Effector memory CD4-positive, alpha-beta T cell (primary cell): ENCODE measurements at places on chromosomes 4 and X.

DNA sequence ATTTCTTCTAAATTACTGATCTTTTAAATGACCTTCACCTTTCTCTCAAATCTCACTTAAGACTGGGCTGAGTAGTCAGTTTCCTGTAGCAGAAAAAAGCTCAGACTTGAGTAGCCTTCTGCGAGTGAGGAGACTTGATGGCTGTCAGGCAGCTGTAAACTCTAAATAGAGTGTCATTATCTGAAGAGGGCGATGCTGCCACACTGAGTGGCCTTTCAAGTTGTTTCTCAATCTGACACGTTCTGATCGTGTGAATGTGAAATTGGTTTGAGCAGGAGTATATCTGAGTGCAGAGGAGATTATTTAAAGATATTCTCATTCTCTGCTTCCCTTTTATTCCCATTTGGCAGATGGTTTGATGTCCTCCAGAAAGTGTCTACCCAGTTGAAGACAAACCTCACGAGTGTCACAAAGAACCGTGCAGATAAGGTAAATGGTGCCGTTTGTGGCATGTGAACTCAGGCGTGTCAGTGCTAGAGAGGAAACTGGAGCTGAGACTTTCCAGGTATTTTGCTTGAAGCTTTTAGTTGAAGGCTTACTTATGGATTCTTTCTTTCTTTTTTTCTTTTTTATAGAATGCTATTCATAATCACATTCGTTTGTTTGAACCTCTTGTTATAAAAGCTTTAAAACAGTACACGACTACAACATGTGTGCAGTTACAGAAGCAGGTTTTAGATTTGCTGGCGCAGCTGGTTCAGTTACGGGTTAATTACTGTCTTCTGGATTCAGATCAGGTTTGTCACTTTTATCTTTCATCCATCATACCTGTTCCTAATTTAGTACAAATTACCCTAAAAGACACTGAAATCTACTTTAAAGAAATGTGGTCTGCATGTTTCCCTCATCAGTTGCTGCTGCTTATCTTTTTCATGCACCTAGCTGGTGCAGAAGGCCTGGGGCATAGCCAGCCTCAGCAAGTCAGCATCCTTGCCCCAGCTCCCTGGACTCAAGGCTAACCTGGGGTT is 74.3 kb upstream of the MSANTD1 start:
- DNase-seq: no peak

GRCh38 chrX:38312436-38312835 is 14.9 kb downstream of the RPGR start:
- no peak for DNase-seq

GRCh38 chr4:90443231-90443630 is 316.0 kb downstream of the CCSER1 start:
- DNase-seq: no peak

DNA sequence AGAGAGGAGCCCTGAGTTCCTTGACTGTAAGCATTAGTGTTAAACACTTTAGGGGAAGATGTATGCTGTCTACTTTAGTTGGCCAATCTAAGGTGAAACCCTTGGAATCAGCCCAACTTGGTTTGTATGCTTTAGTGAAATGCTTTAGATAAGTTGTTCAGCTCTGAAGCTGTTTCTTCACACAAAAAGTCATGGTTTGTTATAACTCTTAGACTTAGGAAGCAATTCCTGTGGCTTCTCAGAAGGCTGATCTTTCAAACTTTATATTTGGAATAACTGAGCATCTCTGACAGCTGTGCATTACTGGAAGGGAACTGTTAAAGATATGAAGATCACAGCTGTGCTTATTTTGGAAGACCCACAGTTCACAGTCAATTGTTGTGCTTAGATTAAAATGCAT is 714.1 kb downstream of the FAT4 start:
- no peak for DNase-seq

DNA sequence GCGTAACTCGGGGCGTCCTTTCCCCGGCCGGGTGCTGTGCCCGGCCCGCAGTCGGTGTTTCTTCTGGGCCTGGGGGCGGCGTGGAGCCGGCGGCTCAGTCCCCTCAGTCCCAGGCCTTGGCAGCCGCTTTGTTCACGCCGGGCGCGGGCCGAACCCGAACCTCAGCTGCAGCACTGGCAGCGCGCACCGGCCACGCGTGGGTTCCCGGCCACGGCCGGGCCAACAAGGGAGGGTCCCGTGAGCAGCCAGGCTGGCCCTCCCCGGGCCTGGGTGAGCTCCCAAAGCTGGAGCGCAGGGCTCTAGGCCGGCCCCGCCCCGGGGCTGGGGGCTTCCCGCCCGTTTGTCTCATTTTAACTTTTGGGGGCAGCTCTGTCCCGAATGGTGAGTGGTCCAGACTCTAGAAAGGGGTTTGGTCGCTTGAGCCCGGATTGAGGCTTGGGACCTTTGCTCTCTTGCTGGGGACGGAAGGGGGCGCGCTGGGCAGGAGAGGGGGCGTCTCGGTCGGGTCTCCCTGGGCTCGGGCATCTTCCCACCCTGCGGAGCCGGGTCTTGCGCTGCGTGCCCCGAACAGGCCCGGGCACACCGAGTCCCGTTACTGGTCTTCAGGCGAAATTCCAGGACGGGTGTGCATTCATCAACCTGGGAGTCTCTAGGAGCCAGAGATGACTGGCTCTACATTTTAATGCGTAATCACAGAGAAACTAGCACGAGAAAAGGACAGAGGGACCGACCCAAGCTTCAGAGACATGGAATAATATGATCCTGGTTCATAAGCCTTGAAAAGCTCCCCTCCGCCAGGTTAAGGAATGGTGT is 177.1 kb downstream of the CBR4 start:
- DNase-seq: no peak

DNA sequence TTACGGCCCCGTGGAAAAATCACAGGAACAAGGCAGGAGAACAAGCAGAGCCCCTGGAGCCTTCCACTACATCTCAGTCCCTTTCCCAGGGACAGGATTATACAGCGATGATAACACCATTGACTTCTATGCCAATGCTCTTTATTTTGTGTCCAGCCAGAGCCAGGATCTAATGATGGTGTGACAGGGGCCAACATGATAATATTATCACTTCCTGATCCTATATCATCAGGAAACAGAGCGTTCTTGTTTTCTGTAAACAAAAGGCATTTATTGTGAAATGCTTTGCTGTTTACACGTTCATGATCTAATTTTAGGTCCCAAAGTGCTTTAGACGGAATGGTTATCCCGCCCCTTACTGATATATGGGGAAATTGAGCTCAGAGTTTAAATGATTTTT is 12.8 kb downstream of the TMPRSS11E start:
- no peak for DNase-seq

GRCh38 chrX:13659063-13659462 is 6.1 kb downstream of the TCEANC start:
- DNase-seq: no peak

DNA sequence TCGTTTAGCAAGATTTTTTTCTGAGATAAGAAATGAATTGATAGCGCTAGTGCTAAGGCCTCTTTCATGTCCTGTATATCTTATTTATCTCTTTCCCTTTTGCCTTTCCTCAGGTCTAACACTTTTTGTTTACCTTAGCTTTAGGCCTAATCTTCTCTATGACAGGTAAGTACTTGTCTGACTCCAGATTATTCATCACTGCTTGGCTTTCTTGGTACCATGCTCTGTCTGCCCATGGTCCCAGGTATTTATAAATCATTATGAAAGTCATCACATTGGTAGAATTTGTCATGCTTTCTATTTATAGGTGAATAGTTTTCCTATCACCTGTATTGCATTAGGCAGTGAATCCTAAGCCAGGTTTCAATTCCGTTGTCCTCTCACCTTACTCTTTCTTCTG is 99.5 kb upstream of the CTSO start:
- DNase-seq: no peak

DNA sequence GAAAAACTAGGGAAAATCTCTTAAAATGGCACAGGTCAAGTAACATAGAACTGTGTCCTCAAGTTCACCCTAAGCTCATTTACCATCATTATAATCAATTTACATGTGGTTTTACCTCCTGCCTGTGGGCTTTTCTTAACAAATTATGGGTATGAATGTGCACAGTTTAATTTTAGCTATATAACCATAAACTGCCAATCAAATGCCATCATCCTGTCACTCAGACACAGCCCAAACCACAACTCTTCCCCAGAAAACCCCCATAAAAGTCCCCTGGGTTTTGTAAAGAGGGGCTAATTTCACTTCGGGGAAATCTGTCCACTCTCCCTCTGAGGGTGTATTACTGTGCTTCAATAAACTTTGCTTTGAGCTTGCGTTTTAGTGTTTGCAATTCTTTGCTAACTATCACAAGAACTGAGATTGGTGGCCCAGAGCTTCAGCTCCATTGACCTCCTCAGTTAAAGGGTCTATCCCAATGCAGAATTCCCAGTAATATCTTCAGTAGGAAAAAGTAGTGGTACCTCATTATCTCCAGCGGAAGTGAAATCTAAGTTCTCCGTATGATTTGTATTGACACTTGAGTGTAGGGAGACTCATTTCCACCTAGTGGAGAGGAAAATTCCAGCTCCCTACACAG is 394.6 kb downstream of the SPOCK3 start:
- DNase-seq: no peak
